ENCODE measurements at places on chromosomes 16 and 17.

DNA sequence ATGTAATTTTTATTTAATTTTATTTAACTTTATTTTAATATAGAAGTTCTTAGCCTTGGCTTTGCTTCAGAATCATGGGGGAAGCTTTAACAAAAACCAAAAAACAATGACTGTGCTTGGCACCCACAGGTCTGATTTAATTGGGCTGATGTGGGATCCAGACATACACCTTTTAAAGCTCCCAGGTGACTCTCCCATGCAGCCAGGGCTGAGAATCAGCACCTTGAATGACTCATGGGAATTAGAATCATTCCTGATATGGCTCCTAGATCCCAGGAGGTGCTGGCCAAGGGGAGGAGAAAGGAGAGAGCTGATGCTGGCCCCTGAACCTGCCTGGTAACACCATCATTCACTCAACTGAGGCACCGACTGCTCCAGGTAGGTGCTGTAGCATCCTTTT, 240.7 kb downstream of the PARN start:
- DNase-seq, result no peak

- DNase-seq, result no peak
These were observed 14.3 kb downstream of the SGCA start for GRCh38 chr17:50180111-50180510.

DNA sequence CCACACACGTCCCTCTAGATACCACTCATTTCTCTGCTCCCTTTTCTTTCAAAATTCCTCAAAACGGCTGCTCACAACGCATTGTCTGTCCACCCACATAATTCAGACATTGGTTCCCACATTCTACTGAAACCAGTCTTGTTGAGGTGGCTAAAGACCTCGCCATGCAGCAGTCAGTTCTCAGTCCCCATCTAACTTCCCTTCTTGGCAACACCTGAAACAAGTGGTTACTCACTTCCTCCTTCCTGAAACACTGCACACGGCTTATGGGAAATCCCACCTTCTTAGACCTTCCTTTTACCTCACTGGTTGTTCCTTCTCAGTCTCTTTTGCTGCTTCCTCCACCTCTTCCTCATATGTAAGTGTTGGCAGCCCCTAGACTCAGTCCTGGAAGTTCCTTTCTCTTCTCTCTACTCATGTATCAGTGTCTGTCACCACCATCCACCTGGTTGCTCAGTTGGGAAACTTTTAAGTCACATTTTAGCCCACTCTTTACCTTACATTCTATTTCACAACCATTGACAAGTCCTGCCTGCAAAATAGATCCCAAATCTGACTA, 277.1 kb downstream of the CEP112 start:
- no peak for DNase-seq

DNA sequence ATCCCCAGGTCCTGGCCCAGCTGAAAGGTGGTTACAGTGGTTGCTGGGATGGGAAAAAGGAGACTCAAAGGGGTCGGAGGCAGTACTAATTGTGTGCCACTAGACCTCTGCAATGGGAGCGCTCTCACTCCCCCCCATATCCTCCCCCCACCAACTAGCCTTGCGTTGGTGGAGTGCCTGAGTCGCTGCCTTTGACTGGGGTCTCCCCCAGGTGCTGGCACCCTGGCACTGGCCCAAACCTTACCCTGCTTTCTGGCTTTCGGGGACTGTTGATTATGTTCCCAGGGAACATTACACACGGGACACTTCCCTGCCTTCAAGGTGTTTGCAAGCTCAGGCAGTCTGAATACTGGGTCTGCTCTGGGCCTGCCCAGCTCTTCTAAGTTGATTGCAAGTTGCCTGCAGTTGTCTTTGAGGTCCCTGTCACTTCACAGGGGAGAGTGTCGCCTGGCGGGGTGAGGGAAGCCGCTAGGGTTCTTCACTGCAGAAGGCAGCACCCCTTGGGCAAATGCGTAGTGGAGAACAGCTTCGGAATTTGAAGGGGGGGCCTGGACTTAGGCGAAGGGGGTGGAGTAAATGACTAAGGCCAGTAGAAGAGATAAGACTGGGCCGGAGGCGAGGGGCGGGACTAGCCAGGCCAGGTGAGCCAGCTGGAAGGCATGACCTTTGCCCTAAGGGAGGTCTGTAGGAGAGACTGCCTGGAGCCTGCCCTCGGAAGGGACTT, 98.0 kb downstream of the RAB11FIP4 start:
- no peak for DNase-seq

DNA sequence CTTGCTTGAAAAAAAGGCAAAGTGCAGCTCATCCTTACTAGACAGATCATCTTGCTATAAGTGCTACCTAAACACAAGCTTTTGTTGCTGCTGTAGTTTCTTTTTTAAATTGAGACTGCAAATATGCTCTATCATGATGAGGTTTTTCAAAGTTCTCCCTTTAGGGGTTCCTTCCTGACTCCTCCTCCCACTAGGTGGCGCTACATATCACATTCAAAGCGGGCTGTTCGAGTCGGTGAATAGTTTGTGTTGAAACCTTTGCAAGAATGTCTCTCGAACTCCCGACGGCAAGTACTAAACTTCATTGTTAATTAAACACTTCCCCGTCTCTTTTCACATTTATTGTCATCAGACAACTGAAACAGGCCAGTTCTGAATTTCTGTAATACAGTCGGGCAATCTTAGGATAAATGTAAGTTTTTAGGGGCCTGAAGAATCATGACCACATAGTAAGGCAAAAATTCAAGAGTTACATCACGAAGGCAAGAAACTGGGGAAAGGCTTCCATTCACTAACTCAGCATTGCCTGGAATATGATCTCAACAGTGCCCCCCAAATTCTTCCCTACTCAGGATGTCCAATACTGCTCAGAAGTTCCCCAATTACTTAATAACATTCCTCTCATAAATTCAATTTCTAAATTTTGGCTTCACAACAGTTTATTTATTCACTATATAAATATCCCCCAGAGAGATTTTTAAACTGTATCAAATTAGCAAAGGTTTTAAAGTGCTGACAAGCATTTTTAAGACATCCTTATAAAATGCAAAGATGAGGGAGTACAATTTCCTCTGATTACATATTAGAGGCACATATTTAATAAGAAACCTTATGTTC, 6.7 kb downstream of the HS3ST3A1 start:
- DNase-seq, result no peak
